ENCODE measurements at places on chromosomes 4 and X.

DNA sequence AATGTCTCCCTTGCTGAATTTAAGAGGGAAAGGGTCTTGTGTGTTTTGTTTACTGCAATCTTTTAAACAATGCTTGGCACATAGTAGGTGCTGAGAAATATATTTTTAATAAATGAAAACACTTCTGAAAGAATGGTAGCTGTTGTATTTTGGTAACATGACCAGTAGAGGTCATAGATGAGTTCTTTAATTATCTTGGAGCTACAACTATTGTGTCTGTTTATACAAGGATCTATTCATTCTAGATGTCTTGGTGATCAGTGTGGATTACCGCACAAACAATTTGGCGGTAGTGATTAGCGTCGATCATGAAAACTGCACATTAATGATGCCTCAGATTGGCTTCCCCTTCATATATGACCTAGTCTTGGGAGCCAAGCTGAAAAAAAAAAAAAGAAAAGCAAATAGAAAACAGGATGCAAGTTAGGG, 21.4 kb upstream of the SCRG1 start:
- peak; percentile 36 for DNase-seq

DNA sequence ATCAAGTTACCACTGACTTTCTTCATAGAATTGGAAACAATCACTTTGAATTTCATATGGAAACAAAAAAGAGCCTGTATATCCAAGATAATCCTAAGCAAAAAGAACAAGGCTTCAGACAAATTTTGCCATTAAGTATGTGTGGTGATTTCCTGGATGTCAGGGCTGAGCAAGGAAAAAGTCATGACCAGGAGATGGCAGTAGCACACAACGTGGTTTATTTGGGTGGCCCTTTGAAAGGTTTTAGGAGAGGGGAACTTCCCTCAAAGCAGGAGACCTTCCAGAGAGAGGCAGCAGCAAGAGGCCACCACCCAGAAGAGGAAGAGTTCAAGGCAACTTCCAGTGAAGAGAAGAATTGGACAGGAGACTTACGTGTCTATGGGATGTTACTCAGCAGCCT, 18.1 kb upstream of the ZXDB start:
- peak; percentile 9 for DNase-seq

- peak; percentile 92 for DNase-seq
Measured at GRCh38 chr4:88456670-88457306, at the start of gene HERC5. Gene HERC5 (plus strand): TSS chr4:88457119. CDS start chr4:88457270, 151 bp downstream.

GRCh38 chr4:165779950-165780670, 92.9 kb upstream of the TLL1 start:
- DNase-seq, result no peak

- no peak for DNase-seq
Measured at GRCh38 chrX:40816906-40817305, 81.6 kb upstream of the MED14 start.

- no peak for DNase-seq
Measured at GRCh38 chrX:29671421-29671820, 543.9 kb upstream of the MAGEB2 start.

- no peak for DNase-seq
Measured at GRCh38 chrX:11206716-11207115, 86.5 kb upstream of the AMELX start.

DNA sequence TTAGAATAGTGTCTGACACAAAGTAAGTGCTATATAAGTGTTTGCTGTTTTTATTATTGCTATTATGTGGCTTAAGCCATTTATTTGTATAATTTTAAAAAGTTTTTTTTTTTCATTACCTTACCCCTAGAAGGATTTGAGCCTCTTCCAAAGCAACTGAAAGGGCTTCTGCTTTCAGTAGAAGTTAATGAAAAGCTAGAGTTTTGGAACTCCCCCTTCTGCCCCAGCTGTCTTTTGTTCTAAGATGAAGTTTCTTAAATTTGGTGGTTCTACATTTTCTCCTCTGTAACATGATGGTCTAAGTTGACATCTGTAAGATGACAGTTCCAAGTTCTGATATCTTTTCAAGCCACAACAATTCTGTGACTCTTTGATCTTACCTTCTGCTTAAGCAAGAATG, 30.3 kb downstream of the FHIP1A start:
- no peak for DNase-seq

- peak; percentile 44 for DNase-seq
Measured at GRCh38 chrX:132631579-132632232, 142.9 kb upstream of the MBNL3 start.

All from retina (tissue), 1 donor.